Vein endothelial cell (primary cell): ENCODE measurements at places on chromosomes 1 and 21. TPM values are rescaled to one million over a fixed set of nuclear protein-coding genes. Genes with fewer than 3 reads are reported as not detected.

S100B gene
- total RNA-seq, result 0.33 TPM in 1 of 2 replicates, not detected in the other

C8A gene
- total RNA-seq, result not detected in 2 replicates

RIMKLA gene
- under 0.01 TPM in 1 of 2 replicates, not detected in the other for total RNA-seq

KCNH1 gene
- total RNA-seq, result 0.10 TPM in 1 of 2 replicates, not detected in the other

TMEM52 gene
- total RNA-seq, result 0.48 and 0.65 TPM in 2 replicates

CYP4A11 gene
- total RNA-seq, result not detected in 2 replicates

ARTN gene
- not detected in 2 replicates for total RNA-seq

EXOC8 gene
- 19.9 and 23.0 TPM in 2 replicates for total RNA-seq

TCHH gene
- not detected in 2 replicates for total RNA-seq

TEKT2 gene
- total RNA-seq, result 0.10 and 0.33 TPM in 2 replicates

OPRD1 gene
- total RNA-seq, result not detected in 2 replicates

FMO4 gene
- total RNA-seq, result 0.98 and 1.2 TPM in 2 replicates

DNTTIP2 gene
- total RNA-seq, result 30.4 and 36.3 TPM in 2 replicates

SERPINC1 gene
- 0.38 TPM in 1 of 2 replicates, not detected in the other for total RNA-seq

ZNF669 gene
- total RNA-seq, result 11.4 and 14.2 TPM in 2 replicates

TMEM82 gene
- total RNA-seq, result not detected in 2 replicates

CRYBG2 gene
- total RNA-seq, result not detected in 2 replicates

DSCAM gene
- total RNA-seq, result under 0.01 and 0.29 TPM in 2 replicates

RSPH1 gene
- 0.19 TPM in 1 of 2 replicates, not detected in the other for total RNA-seq

OR2T33 gene
- not detected in 2 replicates for total RNA-seq

PRAMEF25 gene
- total RNA-seq, result not detected in 2 replicates

WNT2B gene
- 2.3 and 2.9 TPM in 2 replicates for total RNA-seq

HCRTR1 gene
- total RNA-seq, result 1.3 and 2.0 TPM in 2 replicates

PTGS2 gene
- total RNA-seq, result 16.5 and 28.7 TPM in 2 replicates

HSPA6 gene
- total RNA-seq, result 0.10 and 0.33 TPM in 2 replicates

TMEM240 gene
- 1.7 and 4.2 TPM in 2 replicates for total RNA-seq

NTNG1 gene
- under 0.01 and 2.2 TPM in 2 replicates for total RNA-seq

RNU1-4 gene
- total RNA-seq, result under 0.01 TPM in 2 replicates

MX1 gene
- total RNA-seq, result 3.3 and 4.7 TPM in 2 replicates

FAM3B gene
- not detected in 2 replicates for total RNA-seq

AMY1B gene
- total RNA-seq, result not detected in 2 replicates

ECM1 gene
- 0.65 and 1.1 TPM in 2 replicates for total RNA-seq

ATF3 gene
- 1.1 and 2.3 TPM in 2 replicates for total RNA-seq

MX2 gene
- total RNA-seq, result 0.19 and 0.98 TPM in 2 replicates

LAMC1 gene
- 561 and 607 TPM in 2 replicates for total RNA-seq

SPRR4 gene
- total RNA-seq, result not detected in 2 replicates

STIL gene
- total RNA-seq, result 9.5 and 22.9 TPM in 2 replicates

SLC30A10 gene
- not detected in 2 replicates for total RNA-seq

FRRS1 gene
- total RNA-seq, result 3.9 and 5.6 TPM in 2 replicates

VAV3 gene
- 18.6 and 21.2 TPM in 2 replicates for total RNA-seq

FAM110D gene
- total RNA-seq, result 3.4 and 5.6 TPM in 2 replicates

OR2L8 gene
- not detected in 2 replicates for total RNA-seq

GPR37L1 gene
- total RNA-seq, result not detected in 2 replicates

DCDC2B gene
- not detected in 2 replicates for total RNA-seq

IFNAR2 gene
- 14.7 and 15.6 TPM in 2 replicates for total RNA-seq

ATP1A4 gene
- total RNA-seq, result not detected in 2 replicates

CD48 gene
- not detected in 2 replicates for total RNA-seq

PLCH2 gene
- total RNA-seq, result under 0.01 and 0.33 TPM in 2 replicates

GPR3 gene
- total RNA-seq, result 0.98 and 2.6 TPM in 2 replicates

SLC6A17 gene
- under 0.01 and 0.76 TPM in 2 replicates for total RNA-seq

DISP3 gene
- 0.10 and 0.33 TPM in 2 replicates for total RNA-seq
